Mesothelial cell of epicardium (in vitro differentiated cells): ENCODE measurements at places on chromosomes 12 and 14. TPM values are rescaled to one million over a fixed set of nuclear protein-coding genes. Genes with fewer than 3 reads are reported as not detected.
A peak's percentile ranks its signal among the peaks of the same experiment; 100 is the strongest.

DNA sequence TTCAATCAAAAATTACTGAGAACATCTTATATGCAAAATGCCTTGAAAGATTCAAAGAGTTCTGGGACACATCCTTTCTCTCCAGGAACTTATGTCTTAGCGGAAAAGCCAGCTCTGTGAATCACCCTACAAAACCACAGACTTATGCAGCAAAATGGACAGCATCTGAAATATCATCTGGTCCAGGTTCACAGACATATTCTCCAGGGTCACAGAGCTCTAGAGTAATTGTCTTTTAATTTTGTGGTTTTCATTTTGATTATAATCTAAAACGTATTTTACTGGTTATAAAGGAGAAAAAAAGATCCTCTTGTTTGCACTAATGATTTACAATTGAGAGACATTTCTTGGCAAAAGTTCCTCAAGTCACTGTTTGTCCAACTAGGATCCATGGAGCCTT lies 246.2 kb downstream of the MSRB3 start:
- no peaks in the 10 kb centered on the region for H3K36me3 ChIP-seq
- H3K27ac ChIP-seq = peak overlapping the region; percentile 65
- H3K27me3 ChIP-seq = no peaks in the 10 kb centered on the region
- H3K4me1 ChIP-seq = peaks cover 35% of the 10 kb centered on the region
- no peak for DNase-seq

DNA sequence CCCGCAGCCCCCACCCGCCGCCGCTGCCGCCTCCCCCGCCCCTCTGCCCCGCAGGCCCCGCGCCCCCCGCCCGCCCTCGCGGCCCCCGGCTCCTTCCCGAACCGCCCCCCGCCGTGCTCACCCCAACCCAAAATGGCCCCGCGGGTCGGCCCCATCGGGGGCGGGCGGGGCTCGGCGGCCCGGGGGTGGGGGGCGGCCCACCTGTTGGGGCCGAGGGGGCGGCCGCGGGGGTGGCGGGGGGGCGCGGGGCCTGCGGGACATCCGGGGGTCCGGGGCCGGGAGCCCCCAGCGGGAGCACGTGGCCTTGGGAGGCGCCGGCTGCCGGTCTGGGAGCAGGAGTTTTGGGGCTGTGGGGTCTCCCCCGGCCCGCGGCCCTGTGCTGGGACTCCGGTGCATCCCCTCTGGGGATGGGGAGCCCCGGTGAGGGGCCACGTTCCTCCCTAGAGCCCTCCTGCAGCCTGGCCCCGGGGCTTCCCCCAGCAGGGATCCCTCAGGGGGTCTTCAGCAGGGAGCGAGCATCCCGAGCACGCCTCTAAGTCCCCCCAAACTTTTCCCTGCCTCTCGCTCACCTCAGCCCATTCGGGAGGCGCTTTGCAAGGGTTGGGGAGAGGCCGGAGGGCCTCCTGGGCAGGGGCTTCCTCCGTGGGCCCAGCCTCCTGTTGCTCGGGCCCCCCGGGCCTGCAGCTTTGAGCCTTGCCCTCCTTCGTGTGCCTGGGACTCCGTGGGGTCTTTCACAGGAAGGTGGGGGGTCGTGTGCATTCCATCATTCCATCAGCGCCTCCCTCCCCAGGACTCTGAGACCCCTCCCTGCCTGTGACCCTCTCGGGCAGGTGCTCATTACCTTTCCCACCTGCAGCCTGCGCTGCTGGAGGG lies 710 bp downstream of the MTA1 start:
- peaks cover 2% of the 10 kb centered on the region for H3K36me3 ChIP-seq
- DNase-seq = no peak
- peaks cover 33% of the 10 kb centered on the region for H3K4me1 ChIP-seq

- DNase-seq = no peak
- no peak overlapping the region for H3K27ac ChIP-seq
- H3K4me1 ChIP-seq = no peaks in the 10 kb centered on the region
- H3K36me3 ChIP-seq = no peaks in the 10 kb centered on the region
- no peak overlapping the region for H3K4me3 ChIP-seq
- H3K27me3 ChIP-seq = no peaks in the 10 kb centered on the region
Observed at GRCh38 chr12:29717540-29718100, 66.1 kb downstream of the TMTC1 start.

GRCh38 chr12:11759494-11759878 lies 110.0 kb downstream of the ETV6 start:
- peaks cover 42% of the 10 kb centered on the region for H3K4me1 ChIP-seq
- peaks cover 16% of the 10 kb centered on the region for H3K36me3 ChIP-seq
- no peak overlapping the region for H3K4me3 ChIP-seq
- peak overlapping the region; percentile 72 for H3K27ac ChIP-seq
- H3K27me3 ChIP-seq = no peaks in the 10 kb centered on the region

DNA sequence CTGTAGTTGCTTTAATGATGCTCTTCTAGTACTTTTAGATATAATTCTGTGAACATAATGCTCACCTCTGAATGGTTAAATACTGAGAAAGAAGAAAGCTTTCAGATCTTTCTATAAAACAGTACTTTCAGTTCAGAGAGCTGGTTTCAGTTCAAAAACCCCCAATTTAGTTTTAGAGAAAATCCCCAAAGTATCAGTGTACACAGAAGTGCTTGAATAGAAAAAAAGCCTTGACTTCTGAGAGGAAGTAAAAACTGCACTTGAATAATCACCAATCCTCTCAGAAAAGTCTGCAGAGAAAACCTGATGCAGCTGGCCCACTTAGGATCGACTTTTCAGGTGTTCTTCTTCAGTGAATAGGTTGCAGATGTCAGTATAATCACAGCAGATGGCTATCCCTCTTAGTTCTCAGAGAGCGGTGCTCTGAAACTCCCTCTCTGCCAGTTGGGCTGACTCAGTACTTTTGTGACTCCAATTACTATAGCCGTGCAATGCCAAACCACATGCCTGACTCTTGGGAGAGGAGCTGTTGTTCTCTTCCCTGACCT lies 616.3 kb downstream of the LRFN5 start:
- no peak for DNase-seq
- H3K27ac ChIP-seq = peak overlapping the region; percentile 14
- no peaks in the 10 kb centered on the region for H3K27me3 ChIP-seq
- H3K4me3 ChIP-seq = no peak overlapping the region
- no peaks in the 10 kb centered on the region for H3K36me3 ChIP-seq

DNA sequence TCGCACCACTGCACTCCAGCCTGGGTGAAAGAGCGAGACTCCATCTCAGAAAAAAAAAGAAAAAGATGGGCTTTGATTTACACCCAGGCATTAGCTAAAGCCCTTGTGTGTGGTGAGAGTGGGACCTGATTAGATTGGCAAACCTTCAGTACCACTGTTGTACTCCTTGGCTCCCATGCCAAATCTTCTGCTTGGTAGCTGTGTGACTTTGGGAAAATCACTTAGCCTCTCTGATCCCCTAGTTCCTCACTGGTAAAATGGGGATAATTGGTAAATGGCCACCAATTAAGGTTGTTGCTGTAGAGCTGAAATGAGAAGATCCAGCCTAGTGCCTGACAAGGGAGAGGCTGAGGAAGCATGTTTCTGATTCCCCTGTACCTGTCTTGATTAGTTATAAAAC lies 63.7 kb downstream of the SLC25A47 start:
- no peak overlapping the region for H3K4me3 ChIP-seq
- DNase-seq = no peak
- no peaks in the 10 kb centered on the region for H3K36me3 ChIP-seq
- peaks cover 68% of the 10 kb centered on the region for H3K4me1 ChIP-seq
- H3K27ac ChIP-seq = peak overlapping the region; percentile 93

GRCh38 chr12:122483969-122484368 lies 16.8 kb downstream of the ZCCHC8 start:
- DNase-seq = no peak
- H3K27ac ChIP-seq = no peak overlapping the region
- no peak overlapping the region for H3K4me3 ChIP-seq
- no peaks in the 10 kb centered on the region for H3K4me1 ChIP-seq
- H3K36me3 ChIP-seq = peaks cover 39% of the 10 kb centered on the region

DNA sequence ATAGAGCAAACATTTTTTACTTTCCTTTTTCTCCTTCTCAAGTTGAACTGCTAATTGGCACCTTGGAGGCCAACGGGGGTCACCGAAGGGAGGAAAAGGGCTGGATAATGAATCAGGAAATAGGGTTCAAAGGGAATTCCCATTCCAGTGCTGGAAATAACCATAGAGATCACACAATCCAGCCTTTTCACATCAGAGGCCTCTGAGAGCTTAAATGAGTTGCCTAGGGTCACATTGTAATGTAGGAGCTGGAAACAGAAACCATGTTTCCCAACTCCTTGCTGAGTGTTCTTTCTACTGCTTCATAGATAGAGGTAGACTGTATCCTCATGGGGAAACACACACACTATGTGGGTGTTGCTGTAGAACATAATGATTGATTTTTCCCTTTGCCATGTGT lies 60.6 kb upstream of the DDHD1 start:
- H3K4me1 ChIP-seq = peaks cover 5% of the 10 kb centered on the region
- H3K4me3 ChIP-seq = no peak overlapping the region
- DNase-seq = no peak
- H3K36me3 ChIP-seq = no peaks in the 10 kb centered on the region
- no peaks in the 10 kb centered on the region for H3K27me3 ChIP-seq
- no peak overlapping the region for H3K27ac ChIP-seq

DNA sequence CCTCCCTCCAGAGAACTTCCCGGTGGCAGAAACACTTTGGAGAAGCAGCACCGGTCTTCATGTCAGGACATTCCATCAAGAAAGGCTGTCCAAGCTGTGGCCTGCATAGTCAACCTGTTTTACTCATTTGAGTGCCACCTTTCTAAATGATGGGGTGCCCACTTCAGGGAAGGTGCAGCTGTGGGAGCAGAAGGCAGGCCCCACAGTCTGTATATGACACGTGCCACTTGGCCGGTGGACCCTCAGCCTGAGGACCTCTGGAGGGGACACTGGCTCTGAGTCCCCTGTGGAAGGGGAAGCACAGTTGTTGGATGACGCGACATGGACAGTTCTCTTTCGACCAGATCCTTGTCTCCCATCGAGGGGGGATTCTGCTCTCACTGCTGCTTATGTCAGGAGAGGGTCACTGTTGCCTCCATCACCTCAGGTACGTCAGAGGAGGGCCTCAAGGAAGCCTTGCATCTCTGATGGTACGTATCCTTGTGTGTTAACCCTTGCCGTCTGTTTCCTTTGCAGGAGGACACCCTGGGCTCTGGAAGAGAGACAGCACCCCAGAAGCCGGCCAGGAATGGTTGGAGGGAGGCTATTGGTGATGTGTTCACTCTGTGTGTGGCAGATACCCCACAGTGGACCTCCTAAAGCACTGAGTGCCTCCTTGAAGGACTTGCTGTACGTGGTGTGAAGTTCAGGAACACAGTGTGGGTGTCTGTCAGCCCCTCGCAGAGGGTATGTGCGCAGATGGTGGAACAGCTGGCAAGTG lies 132.1 kb upstream of the RTL1 start:
- H3K36me3 ChIP-seq = no peaks in the 10 kb centered on the region
- no peak for DNase-seq
- H3K27ac ChIP-seq = no peak overlapping the region
- no peak overlapping the region for H3K4me3 ChIP-seq

GRCh38 chr12:114776731-114777442 lies 92.9 kb upstream of the TBX3 start:
- peaks cover 16% of the 10 kb centered on the region for H3K36me3 ChIP-seq
- no peak overlapping the region for H3K27ac ChIP-seq
- H3K4me1 ChIP-seq = peaks cover 14% of the 10 kb centered on the region
- H3K4me3 ChIP-seq = no peak overlapping the region
- no peak for DNase-seq
- H3K27me3 ChIP-seq = no peaks in the 10 kb centered on the region

DNA sequence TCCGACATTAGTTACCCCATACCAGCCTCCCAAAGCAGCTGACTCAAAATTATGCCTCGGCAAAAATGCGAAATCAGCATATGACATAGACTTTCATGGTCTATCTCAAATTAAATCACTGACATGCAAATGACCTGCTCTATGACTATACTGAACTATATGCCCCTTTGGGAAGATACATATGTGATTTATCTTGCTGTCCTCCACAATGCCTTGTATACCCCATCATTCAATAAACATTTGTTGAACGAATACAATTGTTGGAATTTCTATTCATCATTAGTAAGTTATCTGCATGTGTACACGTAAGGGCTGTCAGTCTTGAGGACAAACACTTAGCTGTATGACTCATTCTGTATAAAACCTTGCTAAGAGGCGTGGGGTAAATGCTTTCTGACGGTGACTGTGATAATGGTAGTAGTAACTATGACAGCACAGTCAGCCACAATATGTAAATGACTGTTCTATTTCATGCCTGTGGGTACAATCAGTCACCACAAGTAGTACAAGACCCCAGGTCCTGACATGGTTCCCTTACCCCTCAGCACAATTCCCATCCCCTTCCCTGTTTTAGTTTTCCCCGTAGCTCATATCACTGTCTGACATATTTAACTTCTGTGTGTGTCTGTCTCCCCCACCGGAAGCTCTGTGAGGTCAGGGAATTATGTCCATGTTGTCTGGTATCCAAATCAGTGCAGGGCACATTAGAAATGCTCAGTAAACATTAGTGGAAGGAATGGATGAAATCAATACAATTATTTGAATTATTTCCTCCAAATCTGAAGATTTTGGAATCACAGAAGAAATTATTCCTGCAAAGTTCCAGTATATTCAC lies 42.8 kb downstream of the STXBP6 start:
- no peaks in the 10 kb centered on the region for H3K36me3 ChIP-seq
- H3K4me1 ChIP-seq = peaks cover 50% of the 10 kb centered on the region
- H3K27ac ChIP-seq = peak overlapping the region; percentile 63
- DNase-seq = no peak
- no peaks in the 10 kb centered on the region for H3K27me3 ChIP-seq

GRCh38 chr12:132176920-132177551 lies 32.8 kb downstream of the NOC4L start:
- H3K27me3 ChIP-seq = peaks cover 67% of the 10 kb centered on the region
- DNase-seq = no peak

DNA sequence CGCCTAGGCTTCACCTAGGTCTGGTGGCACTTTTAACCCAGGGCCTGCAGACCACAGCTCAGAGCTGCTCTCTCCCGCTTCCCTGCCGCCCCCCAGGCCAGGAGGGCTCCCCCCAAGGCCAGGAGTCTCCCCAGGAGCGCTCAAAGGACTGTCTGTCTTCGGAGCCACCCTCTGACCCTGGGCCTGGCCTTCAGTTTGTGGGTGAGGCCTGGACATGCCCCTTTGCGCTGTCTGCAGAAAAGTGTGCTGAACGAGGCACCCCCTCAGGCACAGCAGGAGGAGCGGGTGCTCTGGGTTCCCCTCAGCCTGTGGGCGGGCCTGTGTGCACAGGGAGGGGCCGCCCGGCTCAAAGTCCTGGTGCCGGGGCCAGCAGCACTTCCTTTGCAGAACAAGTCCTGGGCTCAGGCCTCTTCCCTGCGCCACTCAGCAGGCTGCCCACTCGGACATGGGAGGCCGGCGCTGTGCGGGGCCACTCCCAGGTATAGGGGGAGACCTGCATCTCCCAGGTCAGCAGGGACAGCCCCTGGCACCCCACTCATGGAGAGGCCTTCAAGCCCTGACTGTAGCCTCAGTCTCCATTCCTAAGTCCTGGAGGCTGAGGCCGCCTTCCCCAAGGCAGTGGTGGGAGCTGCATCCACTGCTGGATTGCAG lies 14.3 kb downstream of the DEGS2 start:
- H3K27me3 ChIP-seq = no peaks in the 10 kb centered on the region
- H3K36me3 ChIP-seq = peaks cover 4% of the 10 kb centered on the region
- H3K4me3 ChIP-seq = no peak overlapping the region
- H3K4me1 ChIP-seq = peaks cover 32% of the 10 kb centered on the region

The FLRT2 gene
- 143 to 150 TPM (median 148 TPM) in 3 replicates for total RNA-seq

The HHIPL1 gene
- 4.4 to 4.7 TPM (median 4.5 TPM) in 3 replicates for total RNA-seq

The DCAF11 gene
- total RNA-seq = 62.3 to 71.1 TPM (median 63.7 TPM) in 3 replicates

The CLEC14A gene
- 0.13 TPM in 1 of 3 replicates, not detected in the others for total RNA-seq

The DPF3 gene
- total RNA-seq = 1.3 to 2.7 TPM (median 2.5 TPM) in 3 replicates
